ENCODE measurements at places on chromosomes 12 and 14.

GRCh38 chr12:3161861-3162260 is 84.7 kb downstream of the TSPAN9 start:
- no peak for DNase-seq

DNA sequence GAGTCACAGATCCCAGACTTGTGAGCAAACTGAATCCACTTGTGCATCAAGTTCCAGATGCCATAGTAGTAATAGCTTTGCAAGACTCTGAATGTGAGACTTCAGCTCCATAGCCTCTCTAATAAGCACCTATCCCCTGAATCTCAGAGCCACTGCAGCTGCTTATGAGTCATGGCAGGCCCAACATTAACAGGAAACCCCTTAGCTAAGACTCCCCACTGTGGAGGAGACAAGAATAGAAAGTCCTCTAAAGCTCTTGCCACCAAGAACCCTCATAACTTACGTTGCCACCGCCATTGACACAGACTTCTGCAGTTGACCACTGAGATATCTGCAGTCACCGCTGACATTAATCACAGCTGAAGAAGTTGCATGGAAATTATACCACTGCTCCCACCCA is 62.9 kb upstream of the PDE3A start:
- DNase-seq, result no peak

GRCh38 chr14:101054671-101055070 is 151.1 kb upstream of the RTL1 start:
- DNase-seq, result no peak

DNA sequence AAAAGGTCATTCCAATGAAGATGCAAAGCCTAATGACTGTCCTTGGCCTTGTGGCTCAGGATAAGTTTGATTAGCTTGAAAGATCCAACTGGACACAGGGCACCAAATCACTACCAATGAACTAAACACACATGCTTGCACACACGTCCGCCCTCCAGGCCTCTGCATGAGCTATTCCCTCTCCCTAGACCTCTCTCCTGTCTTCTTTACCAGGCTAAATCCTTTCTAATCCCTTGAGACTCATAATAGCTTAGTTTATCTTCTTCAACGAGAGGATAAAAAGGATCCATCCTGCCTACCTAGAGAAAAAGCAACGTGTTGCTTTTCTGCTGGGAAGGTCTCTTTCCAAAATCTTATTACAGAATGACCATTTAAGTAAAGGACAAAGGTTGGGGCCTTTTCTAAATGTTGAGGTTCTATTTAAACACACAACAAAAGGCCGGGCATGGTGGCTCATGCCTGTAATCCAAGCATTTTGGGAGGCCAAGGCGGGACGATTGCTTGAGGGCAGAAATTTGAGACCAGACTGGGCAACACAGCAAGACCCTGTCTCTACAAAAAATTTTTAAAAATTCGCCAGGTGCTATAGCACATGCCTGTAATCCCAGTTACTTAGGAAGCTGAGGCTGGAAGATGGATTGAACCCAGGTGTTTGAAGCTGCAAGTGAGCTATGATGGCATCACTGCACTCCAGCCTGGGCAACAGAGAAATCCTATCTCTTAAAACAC is 22.4 kb downstream of the PXN start:
- DNase-seq, result no peak

- DNase-seq, result peak; percentile 39
Measured at GRCh38 chr12:104137001-104137901, 759 bp downstream of the NFYB start.

- no peak for DNase-seq
Measured at GRCh38 chr12:8989413-8989812, at the start of gene KLRG1. KLRG1 (plus strand) TSS chr12:8989546; CDS start chr12:8989636, 90 bp downstream.

DNA sequence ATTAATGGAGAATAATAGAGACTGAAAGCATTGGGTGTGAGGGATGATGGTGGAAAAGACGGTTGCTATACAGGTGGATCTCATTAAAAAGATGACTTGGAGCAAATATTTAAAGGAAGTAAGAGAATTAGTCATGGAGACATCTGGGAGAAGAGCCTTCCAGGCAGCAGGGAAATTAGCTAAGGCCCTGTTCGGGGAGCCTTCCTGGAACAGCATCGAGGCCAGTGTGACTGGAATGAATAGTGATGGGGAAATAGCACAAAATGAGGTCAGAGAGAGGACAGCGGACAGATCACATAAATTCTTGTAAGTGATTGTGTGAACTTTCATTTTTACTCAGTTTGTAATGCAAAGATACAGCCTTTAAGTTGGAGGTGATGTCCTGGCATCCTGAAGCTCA is 842.3 kb downstream of the SLC6A15 start:
- DNase-seq, result no peak

DNA sequence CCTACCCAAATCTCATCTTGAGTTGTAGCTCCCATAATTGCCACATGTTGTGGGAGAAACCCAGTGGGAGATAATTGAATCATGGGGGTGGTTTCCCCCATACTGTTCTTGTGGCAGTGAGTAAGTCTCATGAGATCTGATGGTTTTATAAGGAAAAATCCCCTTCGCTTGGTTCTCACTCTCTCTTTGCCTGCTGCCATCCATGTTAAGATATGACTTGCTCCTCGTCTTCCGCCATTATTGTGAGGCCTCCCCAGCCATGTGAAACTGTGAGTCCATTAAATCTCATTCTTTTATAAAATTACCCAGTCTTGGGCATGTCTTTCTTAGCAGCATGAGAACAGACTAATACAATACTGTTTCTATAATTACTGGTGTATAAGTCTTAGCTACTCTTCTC is 6.5 kb upstream of the BCAT1 start:
- DNase-seq, result no peak

DNA sequence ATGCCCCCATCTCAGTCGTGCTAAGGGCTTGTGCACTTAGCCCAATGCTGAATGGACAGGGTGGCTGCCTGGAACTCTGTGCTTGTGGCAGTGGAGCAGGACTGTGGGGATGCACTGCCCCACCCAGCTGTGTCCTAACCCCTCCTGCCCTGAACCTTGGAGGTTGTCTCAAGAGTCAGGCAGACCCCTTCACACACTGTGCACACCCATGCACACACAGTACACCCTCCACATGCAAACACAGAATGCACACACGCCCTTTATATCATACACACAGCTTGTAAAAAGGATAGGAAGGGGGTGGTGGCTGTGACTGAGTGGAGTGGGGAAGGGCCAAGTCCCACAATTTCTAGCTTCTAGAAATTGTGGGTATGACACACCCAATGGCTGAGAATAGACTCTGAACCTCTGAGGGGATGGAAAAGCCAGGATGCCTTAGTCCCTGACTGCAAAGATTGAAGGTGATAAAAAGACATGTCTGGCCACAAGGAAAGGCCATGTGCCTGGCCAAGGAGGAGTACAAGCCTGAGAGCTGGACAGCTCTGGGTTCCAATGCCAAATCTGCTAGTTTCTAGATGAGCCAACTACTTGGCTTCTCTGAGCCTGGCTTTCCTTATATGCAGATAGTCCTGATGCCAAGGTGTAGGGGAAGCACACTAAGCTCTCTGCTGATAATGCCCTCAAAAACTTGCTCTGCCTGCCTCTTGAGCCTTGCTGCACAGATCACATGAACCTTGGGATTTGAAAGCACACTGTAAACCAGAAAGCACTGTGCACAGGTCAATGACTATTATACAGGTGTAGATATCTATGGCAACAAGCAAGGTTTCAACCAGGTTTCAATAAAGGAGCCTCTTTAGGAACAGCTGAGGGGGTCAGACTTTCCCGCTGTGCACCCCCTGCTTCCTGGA is 8.4 kb downstream of the KRT8 start:
- no peak for DNase-seq

- DNase-seq, result no peak
Measured at GRCh38 chr12:109308534-109309380, at the start of gene FOXN4. FOXN4 (minus strand) TSS chr12:109309284; CDS start chr12:109308321, 963 bp downstream.
